ENCODE measurements at places on chromosomes 2 and 18.

DNA sequence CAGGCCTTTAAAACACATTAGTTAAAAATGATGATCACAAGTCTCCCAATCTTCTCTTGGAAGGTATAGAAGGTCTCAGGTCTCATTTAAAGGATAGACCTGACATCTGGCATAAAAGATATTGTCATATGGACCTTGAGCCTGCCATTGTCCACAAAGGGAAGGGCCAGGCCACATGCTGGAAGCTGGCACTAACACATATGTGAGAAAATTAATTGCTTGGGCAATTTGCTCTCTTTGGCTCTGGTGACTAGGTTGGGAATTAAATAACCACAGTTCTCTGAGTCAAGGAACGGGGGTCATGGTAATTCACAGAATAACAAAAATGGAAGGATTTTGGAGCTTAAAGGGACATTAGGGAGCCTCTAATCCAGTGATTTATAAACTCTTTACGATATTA, 727.3 kb downstream of the BCL11A start:
- DNase-seq: no peak

DNA sequence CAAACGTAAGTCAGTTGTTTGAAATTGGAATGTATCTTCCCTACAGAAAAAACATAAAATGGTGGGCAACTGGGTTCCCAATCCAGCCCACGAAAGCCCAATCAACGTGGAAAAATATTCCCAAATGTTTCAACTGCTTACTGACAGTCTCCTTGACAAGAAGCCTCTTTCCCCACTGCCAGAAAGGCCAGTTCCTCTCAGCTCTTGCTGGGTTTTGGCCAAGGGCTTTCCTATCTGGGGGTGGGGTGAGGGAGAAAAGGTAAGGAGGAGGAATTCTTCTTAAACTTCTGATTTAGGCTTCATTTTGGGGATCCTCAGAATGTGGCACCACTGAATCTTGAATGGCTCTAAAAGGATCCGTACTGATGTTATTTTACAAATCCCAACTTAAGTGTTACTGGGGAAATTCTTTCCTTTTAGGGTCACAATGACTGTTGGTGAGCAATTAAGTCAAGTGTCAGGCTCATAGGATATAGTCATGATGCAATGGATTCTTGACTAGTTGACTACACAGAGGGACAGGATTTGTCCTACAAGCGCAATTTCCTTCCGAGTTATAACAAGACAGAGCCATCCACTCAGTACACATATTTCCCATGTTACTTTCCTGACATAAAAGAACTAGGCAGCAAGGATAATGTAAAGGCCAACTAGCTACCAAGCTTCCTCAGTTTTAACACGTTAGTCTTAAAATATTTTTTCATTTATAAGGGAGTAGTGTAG, 73.6 kb downstream of the SPRED2 start:
- DNase-seq: no peak

DNA sequence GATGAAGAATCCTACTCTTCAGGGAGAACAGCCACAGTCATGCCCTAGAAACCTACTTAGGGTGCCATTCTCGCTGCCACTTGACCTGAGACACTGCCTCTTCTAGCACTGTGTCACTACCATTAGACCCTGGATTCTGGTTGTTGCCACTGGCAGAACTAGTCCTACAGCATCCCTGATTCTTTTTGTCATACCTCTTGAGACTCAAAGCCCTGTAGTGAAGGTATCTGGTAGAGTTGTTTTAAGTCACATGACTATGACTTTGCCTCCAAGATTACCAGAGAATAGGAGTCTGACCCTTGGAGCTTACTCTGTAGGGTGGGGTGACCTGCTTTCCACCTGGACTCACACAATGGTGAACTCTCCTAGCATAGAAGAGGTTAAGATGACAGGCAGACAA, 296.7 kb downstream of the TNS1 start:
- no peak for DNase-seq

DNA sequence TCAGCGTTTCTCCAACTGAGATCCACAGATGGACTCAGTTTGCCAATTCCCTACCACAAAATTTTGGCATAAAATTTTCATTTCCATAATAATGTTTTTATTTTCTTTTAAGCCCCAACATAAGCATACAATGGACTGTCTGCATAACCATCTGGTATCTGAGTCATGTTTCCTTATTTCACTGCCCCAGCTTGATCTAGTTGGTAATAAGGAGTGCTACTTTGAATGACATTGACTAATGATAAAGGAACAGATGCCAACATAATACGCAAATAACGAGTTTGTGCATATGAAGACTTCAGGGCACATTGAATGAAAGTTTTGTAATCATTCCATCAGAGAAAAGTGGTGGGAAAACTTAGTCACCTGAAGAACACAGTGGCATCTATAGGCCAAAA, 8.8 kb upstream of the MBD2 start:
- no peak for DNase-seq

GRCh38 chr2:28905533-28905932, 11.1 kb downstream of the WDR43 start:
- DNase-seq: no peak

DNA sequence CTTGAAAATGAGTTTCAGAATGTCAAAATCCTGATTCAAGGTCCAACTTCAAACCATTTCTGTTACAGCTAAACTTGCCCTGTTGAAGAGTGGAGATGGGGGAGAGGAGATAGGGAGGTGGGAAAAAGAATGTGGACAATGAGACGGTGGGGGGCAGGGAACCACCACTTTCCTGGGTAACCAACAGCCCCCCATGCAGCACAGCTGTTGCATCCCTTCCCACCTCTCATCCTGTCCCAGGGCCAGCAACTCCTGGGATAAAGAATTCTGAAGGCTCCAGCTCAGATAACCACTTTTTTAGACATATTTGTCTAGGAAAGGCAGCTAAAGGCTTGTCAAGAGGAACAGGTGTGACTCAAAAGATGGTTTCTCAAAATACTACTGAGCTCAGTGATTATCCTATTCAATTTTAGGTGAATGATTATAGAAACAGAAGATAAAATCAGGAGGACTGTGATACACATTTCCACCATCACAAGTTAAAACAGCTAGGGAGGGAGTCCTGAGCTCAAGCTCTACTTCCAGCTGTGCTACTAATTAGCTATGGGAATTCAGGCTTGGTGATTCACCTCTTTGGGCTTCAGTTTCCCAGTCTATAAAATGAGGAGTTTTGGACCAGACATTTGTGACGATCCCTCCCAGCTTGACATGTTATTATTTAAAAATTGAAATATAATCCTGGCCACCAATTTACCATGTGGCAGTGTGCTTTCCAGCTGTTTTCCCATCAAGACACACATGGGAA, 36.3 kb downstream of the HDHD2 start:
- DNase-seq: no peak

DNA sequence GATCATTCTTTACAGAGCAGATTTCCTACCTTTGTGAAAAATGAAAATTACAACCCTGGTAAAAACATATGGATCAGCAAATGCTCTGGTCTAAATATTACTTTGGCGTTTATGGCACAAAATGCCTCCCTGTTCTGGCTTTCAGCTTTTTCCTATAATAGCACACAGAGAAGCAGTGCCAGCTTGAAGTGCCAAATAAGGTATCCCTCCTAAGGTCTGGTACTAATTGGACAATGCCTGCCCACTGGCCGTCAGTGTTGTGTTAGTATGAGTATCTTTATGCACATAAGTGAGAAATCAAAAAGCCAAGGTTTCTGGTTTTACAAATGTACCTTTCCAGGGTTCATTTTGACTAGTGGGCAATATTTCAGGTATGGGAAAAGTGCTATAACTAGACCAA, 1293.7 kb upstream of the FAM98A start:
- no peak for DNase-seq

DNA sequence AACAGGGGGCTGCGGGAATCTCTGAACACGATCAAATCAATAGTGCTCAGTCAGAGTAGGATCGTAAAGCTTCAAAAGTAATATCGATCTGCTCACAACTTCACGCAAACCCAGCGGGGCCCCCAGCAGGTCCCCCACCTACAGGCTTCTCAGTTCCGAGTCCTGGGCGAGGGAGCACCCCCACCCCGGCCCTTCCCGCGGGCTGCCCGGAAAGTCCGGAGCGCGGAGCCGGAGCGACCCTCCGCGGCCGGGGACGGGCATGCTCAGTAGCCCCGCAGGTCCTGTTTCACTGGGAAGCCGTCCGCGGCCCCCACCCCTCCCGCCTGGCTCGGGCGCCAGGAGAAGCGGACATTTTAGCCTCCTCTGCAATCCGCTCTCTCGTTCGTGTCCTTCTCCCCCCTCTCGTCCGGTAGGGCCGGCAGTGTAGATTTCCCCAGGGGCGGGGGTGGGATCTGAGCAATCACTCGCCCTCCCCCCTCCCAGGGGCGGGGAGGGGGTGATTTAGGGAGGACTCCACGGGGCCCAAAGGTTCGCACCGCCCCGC, 3.3 kb upstream of the SPRED2 start:
- peak; percentile 73 for DNase-seq

GRCh38 chr2:160111951-160112798, 49.8 kb upstream of the PLA2R1 start:
- DNase-seq: no peak
